Forelimb muscle (tissue), 1 donor: ENCODE measurements at places on chromosomes 1 and 21.
A peak's percentile ranks its signal among the peaks of the same experiment; 100 is the strongest.

DNA sequence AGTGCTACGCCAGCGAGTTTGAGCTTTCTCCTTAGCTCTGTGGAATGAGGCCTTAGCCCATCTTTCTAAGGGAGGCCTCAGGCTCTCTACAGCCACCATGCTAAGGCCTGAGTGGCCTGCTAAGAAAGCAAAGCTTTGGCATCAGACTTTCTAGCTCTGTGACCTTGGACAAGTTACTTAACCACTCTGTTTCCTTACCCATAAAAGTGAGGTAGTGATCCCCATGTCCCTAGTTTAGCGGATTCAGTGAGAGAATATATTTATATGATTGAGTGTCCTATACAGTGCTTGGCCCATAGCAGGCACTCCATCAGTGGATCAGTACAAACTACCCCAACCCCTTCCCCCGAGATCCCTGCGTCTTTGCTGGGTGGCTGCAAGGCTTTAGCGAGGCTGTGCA, 4.0 kb downstream of the POGK start:
- DNase-seq = no peak

DNA sequence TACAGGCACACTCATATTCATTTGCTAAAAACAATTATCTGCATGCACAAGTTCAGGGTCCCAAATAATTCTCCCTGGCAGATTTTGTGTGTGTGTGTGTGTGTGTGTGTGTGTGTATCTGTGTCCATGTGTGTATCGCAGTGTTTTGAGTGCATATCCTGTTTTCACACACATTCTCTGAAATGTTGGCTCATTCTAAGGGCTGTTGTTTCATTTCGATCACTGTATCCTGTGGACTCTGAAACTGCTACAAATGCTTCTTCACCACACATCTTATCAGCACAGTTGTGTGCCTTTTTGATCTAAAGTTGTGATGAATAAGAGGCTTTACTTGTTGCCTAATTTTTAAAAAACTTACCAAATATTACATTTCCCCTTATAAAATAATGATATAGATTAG, 34.6 kb downstream of the NR5A2 start:
- no peak for DNase-seq

DNA sequence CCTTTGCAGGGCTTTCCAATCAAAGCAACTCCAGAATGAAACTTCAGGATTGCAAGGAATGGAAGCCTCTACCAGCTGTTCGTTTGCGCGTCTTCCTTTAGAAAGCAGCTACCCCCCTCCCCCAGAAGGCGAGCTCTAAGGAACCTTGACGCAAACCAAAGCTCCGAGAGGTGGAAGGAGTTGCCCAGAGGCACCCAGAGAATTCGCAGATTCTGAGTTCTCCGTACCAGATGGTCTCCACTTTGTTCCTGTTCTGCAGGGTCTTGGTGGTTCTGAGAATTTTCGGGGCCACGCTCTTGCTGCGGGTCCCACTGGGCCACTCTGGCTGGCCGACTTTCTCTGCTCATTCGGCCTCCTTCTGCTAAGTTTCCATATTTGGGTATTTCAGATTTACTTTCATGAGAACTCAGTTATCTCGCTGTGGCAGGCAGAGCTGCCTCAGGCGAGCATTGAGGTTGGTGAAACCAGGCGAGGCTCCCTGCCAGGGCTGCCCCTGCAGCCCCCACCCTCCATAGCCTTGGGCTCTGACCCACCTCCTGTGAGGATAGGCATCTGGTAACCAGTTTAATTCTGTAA, 801 bp downstream of the TRAF5 start:
- DNase-seq = peak; percentile 22

DNA sequence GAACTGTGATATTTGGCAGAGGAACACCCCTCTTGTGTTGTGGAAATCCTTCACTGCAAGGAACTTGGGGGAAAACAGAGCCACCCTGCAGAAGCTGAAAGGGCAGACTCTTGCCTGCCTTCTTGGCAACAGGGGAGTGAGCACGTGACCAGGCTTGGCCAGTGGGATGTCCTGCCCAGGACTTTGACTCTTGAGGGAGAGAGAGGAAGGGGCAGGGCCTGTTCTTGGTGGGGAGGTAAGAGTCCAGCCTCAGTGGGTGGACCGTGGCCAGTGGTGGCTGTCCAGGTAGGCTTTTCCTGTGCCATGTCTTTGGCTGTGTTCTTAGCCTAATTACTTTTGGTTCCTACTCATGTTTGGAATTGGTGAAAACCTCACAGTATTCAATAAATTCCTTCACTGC, 8.6 kb upstream of the AK2 start:
- no peak for DNase-seq

GRCh38 chr1:156689035-156689952, 12.1 kb upstream of the NES start:
- DNase-seq = no peak

DNA sequence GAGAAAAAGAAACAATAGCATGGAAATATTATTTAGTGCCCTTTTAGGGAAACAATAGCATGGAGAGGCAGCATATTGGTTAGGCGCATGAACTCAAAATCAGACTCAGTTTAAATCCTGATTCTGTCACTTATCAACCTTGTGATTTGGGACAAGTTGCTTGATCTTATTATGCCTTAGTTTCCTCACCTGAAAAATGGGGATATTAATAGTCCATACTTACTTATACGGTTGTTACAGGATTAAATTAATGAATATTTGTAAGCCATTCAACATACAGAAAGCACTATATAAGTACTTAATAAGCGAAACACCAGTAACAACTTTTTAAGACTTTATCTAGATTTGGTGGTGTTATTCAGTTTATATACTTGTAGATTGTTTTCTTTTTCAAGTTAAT, 1.2 kb downstream of the TSEN15 start:
- no peak for DNase-seq

DNA sequence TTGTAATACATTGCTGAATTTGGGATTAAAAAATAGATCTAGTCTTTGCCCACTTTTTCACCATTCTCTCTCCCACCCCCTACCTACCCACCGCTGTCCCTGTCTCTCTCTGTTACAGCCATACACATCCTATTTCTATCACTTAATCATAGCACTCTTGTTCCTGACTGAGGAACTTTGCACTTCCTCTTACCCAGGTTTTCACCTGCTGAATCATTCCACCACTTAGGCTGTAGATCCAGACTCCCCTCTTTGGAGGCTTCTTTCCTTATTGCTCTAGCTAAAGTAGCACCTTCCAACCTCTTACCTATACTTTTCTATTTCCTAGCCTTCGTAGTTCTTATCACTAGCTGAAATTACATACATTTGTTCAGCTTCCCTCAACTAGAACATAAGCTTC, 59.6 kb downstream of the ATP6V1G3 start:
- DNase-seq = no peak

DNA sequence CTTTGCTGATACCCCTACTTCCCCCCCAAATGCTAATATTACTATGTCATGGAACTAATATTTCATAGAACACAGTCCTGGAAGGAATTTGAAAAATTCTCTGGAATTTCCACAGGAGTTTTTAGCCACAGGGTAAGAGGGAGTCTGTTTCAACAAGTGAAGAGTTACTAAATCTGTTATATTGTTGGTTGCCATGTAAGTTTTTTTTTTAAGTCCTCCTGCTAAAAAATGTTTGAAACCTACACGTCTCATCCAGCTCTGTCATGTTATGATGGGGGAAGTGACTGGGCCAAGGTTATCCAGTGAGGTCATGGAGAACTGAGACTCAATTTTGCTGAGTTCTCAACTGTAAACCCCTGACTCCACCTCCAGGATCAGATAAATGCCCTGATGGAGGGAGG, 60.8 kb upstream of the USP24 start:
- DNase-seq = no peak

- peak; percentile 71 for DNase-seq
These were observed 82.5 kb upstream of the ZNF648 start for GRCh38 chr1:182143825-182144645.
